ENCODE measurements at places on chromosomes 12 and 14.

DNA sequence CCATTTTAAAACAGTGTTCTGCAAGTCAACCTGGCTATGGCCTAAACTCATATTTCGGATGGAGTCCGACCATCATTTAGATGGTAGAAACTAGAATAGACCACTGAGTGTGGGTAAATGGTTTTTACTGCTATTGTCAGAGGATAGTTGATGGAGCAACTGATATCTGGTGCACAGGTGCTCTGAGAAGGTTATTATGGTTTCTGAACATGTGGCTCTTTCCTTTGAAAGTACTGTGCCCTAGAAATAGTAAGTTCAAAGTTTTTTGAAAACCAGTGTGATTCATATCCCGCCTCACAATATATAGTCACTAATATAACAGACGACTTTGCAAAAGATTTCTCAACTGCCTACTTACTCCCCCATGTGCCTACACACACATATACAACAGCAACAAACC lies 64.4 kb upstream of the BTG1 start:
- DNase-seq, result no peak

GRCh38 chr14:68041876-68042354 lies 222.3 kb downstream of the RAD51B start:
- DNase-seq, result no peak

GRCh38 chr12:63990828-63991547 lies 146.5 kb downstream of the SRGAP1 start:
- no peak for DNase-seq

DNA sequence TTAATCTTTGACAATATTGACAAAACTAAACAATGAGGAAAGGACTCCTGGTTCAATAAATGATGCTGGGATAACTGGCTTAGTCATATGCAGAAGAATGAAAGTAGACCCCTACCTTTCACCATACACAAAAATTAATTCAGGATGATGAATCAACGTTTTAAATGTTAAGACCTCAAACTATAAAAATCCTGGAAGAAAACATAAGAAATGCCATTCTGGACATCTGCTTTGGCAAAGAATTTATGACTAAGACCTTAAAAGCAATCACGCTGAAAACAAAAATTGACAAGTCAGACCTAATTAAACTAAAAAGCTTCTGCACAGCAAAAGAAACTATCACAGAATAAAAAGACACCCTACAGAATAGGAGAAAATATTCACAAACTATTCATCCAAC lies 97.4 kb downstream of the LMNTD1 start:
- DNase-seq, result no peak

DNA sequence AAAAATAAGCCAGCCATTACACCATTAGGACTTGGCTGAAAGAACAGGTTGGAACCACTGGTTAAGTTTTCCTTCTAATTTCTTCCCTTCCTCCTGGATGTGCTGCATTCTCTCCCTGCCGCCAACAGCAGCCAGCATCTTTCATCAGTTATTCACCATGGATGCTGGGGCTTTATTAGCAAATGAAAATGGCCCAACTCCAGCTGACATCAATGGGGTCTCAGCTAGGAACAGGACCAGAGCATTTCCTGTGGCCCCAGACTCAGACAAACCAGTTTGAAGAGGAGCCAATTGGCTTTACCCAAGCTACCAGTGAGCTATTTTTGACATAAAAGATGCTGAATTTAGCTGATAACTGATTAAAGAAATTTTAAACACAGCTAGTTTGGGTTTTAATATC lies 26.0 kb upstream of the TBX5 start:
- no peak for DNase-seq
